ENCODE measurements at places on chromosomes 6 and 20.
A peak's percentile ranks its signal among the peaks of the same experiment; 100 is the strongest.

DNA sequence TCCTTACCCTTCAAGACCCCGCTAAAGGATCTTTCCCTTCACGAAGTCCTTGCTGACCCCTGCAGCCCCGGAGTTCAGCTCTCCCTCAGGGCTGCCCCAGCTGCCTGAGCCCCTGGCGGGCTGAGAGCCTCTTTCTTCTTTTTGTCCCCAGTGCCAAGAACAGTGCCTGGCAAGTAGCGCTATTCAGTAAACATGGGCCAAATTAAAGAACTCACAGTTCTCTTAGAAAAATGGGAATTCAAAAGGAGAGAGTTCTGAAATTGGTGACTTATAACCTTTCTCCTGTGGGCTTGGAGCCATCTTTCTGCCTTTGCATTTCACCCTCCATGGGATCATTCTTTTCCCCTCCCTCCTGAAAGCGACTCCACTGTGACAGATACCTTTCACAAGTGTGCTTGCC, 227.2 kb downstream of the TMEM242 start:
- no peak for DNase-seq

- DNase-seq, result no peak
Observed at GRCh38 chr20:61698598-61699494, 366.8 kb downstream of the TAF4 start.

- DNase-seq, result no peak
Observed at GRCh38 chr6:53623497-53623896, 42.1 kb downstream of the KLHL31 start.

GRCh38 chr20:40860487-40860902, 168.1 kb upstream of the TOP1 start:
- DNase-seq, result no peak

GRCh38 chr6:110814102-110815014, 911 bp downstream of the CDK19 start:
- DNase-seq, result peak; percentile 74

DNA sequence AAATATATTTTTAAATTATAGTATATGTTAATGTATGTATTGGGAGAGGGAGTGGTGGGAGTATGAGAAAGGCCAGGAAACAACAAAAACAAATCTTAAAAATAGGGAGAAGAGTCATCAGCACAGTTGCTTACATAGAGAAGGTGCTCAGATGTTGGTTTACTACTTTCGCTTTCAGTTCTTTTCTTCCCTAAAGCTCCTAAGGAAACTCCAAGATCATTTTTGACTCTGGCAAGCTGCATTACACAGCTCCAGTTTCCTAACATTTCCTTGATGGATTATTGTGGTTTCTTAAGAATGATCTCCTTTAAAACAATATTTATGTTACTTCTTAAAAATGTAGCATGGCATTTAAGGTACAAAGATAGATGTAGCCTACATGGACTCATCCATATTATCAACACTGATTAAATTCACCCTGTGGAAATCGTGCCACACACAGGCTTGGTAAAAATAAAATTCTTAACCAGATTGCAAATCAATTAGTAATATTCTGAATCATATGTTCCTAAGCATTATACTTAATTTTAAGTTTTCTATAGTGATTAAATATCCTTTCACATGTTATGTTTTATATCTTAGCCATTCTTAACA, 118.0 kb upstream of the MAN1A1 start:
- no peak for DNase-seq

- no peak for DNase-seq
Observed at GRCh38 chr6:903761-904160, 210.8 kb upstream of the EXOC2 start.

GRCh38 chr6:92723390-92723931, 695.9 kb downstream of the EPHA7 start:
- DNase-seq, result peak; percentile 21

DNA sequence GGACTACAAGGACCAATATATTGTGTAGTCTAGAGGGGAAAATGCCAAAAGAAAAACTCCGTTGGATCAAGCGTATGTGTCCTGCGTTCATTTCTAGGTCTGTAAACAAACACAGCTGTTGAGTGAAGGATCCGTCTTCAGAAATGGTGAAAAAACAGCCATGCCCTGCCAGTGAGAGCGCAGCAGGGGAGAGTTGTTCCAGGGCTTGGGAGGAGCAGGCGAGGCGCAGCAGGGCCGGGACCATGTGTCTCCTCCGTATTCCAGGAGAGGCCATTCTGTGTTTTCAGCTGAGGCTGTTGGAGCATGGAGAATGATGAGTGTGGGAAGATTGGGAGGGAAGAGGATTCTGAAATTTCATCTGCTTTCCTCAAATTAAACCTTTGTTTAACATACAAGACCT, 38.0 kb downstream of the BMP6 start:
- DNase-seq, result no peak

DNA sequence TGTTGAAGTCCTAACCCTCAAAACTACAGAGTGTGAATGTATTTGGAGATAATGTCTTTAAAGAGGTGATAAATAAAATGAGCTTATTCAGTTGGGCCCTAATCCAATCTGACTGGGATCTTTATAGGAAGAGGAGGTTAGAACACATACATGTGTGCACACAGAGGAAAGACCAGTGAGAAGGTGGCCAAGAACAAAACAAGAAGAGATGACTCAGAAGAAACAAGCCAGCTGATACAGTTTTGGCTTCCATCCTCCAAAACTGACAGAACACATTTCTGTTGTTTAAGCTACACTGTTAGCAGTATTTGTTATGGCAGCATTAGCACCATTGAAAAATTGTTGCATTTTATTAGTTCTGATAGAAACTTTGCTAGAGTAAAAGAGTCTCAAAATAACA, 609.3 kb upstream of the IMPG1 start:
- no peak for DNase-seq

- no peak for DNase-seq
Observed at GRCh38 chr6:39114388-39114703, 640 bp downstream of the SAYSD1 start.

DNA sequence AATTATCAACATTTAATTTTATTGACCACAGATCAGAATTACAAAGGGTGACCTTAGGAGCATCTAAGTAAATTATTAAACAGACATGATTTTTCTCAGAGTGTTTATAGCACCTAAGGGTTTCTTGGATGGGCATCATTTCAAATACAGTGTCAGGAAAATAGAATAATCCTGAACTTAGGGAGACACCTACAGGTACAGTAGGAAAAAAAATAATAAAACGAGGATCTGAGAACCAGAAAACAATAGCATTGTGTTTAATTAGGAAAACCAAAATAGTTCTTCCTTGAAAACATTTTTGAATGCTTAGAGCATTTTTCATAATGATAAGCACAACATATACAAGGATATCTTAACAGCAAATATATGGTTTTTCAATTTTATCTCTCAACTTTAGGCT, 39.2 kb downstream of the MMUT start:
- DNase-seq, result no peak

- no peak for DNase-seq
Observed at GRCh38 chr6:117352466-117353081, 73.2 kb downstream of the ROS1 start.

GRCh38 chr20:21229163-21229562, 74.0 kb upstream of the XRN2 start:
- no peak for DNase-seq

DNA sequence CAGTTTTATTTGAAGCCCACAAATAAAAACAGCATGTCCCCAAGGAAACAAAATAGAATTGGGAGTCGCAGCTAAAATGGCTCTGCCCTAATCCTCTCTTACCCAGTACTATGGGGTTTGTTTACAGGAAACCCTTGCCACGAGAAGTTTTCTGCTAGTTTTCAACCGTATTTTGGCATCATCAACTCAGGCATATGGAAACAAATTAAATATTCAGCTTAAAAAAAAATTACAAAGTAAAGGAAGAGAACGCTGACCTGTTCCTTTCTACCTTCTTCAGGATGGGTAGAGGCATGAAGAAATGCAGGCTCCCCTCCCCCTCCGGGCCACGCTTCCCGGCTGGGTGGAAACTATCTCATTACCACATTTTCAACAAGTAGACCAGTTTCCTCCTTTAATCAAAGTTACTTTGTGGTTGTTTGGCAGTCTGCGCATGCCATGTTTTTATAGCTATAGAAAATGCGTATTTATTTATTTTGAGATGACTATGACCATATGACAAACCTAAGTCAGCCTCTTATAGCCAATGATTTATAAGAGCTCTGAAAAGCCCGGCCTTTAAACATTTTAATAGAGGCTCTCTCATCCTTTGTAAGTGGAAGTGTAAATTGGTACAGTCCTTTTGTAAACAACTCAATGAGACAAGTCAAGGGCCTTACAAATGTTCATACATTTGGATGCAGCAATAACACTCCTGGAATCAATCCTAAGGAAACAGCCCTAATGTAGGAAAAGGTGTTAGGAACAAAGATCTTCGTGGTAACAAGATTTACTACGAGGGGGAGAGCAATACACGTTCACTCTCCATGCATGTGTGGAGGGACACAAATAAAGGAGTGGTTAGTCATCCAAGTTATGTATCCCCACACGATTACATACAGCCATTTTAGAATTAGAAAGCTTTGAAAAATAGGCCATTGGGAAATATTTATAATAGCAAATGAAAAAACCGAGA, 16.1 kb upstream of the ZNF217 start:
- peak; percentile 90 for DNase-seq

DNA sequence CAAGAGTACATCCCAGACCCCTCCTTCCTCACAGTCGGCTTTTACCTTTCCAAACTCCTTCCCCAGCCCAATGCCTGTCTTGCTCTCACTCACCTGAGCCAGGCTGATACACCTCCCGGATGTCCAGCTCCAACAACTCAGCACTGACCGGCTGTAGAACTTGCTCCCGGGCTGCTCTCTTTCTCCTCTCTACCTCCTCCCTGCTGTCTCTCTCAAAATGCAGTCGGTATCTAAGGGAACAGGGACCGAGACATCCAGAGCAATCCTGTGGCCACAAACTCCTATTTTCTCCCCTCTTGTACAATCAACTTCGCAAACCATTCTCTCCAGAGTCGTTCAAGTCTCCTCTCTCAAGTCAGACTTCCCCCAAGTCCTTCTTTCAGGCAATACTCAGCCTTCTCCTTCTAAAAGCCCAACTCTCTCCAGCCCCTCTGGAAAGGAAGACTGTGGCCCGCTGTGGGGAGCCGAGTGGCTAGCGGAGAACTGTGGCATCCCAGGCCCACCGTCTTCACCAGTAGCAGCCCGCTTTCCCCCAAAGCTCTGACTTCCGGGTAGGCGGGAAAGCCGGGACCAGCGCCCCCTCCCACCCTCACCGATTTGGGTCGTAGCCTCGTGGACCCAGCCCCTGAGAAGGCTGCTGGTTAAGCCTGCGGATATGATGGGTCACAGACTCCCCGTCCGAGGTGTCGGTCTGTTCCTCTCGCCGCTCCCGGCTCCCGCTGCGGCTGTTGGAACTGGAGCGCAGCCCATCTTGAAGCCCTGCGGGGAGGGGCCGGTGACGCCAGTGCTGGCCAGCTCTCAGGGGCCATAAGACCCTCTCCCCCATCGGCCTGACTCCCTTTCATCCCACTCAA, 1.1 kb downstream of the GNL1 start:
- peak; percentile 42 for DNase-seq

- no peak for DNase-seq
Observed at GRCh38 chr6:165776691-165777090, 113.7 kb upstream of the PDE10A start.

GRCh38 chr6:136920671-136921380, 1.3 kb upstream of the SLC35D3 start:
- peak; percentile 24 for DNase-seq

DNA sequence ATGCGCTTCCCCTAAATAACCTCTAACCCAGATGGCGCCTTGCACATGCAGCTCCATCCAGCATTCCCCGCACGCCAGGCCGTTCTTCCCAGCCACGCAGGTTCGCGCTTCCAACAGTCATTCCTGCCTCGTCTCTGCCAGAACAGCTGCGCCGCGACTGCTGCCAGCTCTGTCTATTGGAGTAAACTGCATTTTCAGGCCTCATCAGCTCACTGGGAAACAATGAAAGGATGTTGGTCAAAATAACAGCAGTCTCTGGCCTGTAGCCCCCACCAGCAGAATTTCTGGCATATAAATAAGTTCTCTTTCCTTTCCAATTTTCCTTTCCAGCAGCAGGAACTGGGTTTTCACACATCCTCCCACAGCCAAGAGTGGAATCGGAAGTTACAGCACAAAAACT, 14.6 kb downstream of the NRSN1 start:
- no peak for DNase-seq

- DNase-seq, result no peak
Observed at GRCh38 chr6:39910744-39911143, 23.5 kb downstream of the MOCS1 start.

DNA sequence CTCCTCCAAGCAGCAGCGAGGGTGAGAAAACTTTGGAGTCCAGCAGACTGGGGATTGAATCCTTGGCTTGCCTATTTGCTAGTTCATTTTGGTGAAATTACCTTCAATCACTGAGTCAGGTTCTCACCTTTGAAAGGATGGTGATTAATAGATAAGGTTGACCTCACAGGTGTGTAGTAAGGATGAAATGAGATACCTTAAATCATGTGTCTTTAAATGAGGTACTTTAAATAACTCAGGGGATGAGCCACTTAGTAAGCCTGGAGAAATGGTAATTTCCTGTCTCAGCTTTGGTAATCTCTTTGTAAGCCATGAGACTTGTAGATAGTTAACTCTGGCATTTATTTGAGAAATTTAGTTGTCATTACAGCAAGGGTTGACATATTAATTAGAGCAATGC, 70.2 kb downstream of the TULP4 start:
- no peak for DNase-seq

DNA sequence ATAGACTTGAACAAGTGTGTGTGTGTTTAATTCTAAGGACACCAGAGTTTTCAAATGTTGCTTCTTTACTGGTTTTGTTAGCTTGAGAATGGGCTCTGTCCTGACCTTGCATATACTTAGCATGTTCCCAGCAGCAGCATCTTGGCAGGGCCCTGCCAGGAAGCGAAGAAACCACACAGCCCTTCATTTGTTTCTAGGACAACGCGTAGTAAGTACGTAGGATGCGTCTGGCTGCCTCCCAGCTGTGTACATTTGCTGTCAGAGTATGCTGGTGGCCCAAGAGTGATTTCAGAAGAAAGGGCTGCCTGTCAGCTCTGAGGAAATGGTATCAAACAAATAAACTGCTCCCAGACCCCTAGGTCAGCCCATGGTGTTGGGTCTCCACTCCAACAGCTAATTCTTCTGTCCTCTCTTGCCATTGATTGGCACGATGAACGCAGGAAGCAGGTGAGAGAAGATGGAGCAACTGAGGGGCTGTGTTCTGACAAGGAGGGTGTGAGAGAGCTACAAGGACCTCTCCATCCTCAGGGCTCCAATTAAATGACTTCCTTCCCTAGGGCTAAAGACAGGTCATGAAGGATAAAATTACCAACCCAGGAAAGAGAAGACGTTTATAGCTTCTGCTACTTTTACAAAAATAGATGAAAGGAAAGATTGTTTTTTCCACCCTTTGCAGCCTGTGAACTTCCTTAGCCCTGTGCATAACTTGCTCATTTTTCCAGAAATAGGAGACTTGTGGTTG, 55.9 kb upstream of the HDDC2 start:
- DNase-seq, result no peak

All from activated naive CD4-positive, alpha-beta T cell treated with anti-CD3 and anti-CD28 coated beads, Interleukin-2, amount 10 ng/mL, durations not matched to agents 7 days and 5 days (primary cell).